ENCODE measurements at places on chromosomes 12 and 14. TPM values are rescaled to one million over a fixed set of nuclear protein-coding genes. Genes with fewer than 3 reads are reported as not detected.

Gene NANOG
- not detected for total RNA-seq

Gene AICDA
- total RNA-seq = 0.17 TPM

Gene RERG
- total RNA-seq = 0.26 TPM

Gene CIPC
- 8.5 TPM for total RNA-seq

Gene PLCZ1
- total RNA-seq = not detected

Gene WASHC4
- 22.6 TPM for total RNA-seq

Gene PIWIL1
- 0.05 TPM for total RNA-seq

Gene CFAP54
- total RNA-seq = 1.1 TPM
